ENCODE measurements at places on chromosomes 6 and 20.

DNA sequence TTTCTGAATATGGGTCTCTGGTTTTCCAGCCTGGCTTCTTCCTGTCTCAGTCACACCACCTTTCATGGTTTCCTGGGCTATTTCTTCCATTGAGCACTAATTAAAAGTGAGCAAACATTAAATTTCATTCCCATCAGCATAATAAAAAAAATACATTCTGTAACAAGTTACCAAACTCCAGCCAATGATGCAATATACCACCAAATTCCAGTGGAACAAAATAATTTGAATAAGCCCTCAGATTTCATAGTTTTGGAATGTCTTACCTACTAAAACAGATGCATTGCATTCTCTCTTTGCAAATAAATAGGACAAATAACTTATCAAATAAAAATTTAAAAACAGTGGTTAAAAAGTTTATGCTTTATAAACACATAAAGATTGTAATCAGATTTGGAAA, 97.8 kb upstream of the PRDM1 start:
- DNase-seq, result peak; percentile 68

DNA sequence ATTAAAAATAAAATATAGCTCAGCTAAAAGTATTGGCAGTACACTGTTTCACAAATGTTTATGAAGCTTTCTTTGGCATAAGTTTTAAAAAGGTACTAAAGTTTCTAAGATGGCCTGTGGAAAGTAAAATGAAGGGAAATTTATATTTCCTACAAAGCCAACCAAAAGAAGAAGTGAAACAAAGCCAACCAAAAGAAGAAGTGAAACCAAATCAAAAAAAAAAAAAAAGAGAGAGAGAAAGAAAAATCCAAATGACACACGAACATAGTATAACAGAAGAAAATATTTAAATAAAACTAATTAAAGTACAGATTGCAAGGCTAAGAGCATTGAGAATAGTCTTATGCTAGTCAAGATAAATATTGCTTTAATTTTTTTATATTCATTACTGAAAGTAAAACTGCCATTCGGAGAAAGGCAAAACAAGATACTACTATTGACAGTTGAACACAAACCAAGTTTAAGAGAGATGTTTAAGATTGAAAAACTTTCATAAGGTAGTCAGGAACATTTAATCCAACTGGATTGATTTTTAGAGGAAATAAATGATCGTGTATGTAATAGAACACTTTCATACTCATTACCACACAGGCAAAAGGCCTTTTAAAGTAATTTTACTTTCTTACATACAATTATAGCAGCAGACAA, 12.8 kb upstream of the KHDRBS2 start:
- no peak for DNase-seq

DNA sequence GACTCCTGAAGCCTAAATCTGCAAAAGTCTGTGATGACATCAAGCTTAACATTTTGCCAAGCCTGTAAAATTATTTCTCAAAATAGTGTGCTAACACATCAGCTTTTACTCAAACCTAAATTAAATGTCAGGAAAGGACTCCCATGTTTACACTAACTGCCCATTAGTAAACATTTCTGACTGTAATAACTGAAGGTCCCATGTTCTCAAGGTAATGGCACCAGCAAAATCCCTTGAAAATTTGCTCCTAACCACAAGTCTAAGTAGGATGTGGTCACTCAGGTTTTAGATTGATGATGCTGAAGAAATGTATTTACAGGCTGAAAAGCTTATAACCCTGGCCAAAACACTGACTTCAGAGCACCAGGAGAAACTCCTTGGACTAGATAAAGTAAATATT, 33.0 kb downstream of the BACH2 start:
- peak; percentile 67 for DNase-seq

DNA sequence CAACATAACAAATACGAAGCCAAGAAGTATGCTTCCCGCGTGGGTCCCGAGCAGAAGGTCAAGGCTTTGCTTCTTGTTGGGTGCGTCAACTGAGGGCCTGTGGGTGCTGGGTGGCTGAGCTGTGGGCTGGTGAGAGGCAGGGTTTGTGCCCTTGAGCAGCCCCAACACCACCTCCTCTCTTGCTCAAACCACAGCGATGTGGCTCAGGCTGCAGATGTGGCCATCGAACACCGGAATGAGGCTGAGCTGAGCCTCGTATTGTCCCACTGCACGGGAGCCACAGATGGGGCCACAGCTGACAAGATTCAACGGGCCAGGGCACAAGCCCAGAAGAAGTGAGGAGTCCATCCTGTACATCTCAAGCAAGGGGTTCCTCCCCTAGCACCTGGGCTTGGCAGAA, 7.0 kb upstream of the PTPRA start:
- no peak for DNase-seq

DNA sequence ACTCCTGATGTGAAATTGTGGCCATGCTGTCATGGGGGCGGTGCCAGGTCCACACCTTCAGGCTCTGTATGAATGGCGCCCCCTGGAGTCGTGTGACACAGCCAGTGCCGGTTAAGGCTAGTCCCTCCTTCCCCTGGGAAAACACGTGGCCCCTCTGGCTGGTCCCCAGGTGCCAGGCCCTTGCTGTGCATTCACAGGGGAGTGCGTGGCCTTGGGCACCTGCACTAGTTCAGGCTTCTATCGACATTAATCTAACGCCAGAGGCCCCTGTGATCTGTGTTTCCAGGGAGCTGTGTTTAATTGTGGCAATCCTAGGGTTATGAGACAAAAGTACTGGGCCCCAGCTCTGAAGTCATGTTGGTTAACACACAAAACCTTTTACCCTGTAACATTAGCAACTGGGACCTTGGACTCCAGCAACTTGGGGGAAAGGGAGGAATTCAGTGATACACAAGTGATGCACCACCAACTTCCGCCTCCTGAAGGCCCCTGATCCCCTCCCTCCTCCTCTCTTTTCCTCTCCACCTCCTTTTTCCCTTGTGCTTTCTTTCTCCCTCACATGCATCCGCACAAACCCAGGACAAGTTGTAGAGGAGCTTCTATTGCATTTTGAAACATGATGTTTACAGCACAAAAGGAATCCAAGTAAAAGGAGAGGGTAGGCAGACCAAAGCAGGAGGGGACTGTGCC, 74.0 kb downstream of the SSR1 start:
- peak; percentile 61 for DNase-seq

- no peak for DNase-seq
Observed at GRCh38 chr20:60131375-60131774, 173.2 kb downstream of the CDH26 start.

DNA sequence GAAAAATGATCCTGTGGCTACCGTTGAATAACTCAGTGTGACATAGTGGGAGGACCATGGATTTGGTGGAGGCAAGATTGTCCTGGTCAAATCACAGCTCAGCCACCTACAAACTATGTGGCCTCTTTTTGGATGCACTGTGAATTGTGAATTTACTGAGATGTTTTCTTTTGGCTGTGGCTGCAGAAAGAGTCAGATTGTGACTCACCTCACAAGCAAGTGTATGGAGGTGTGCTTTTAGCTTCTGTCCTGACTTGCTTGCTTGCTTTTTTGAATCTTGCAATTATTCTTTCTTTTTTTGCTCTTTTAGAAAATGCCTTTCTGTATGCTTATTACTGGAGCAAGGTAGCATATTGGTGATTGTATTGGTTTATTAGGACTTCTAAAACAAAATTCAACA, 122.9 kb upstream of the FOXO3 start:
- no peak for DNase-seq

GRCh38 chr20:63006540-63007359, at the start of gene BHLHE23:
Gene BHLHE23, minus strand, starts transcription at chr20:63006964. Its CDS starts 190 bp downstream, at chr20:63006774.
- no peak for DNase-seq

DNA sequence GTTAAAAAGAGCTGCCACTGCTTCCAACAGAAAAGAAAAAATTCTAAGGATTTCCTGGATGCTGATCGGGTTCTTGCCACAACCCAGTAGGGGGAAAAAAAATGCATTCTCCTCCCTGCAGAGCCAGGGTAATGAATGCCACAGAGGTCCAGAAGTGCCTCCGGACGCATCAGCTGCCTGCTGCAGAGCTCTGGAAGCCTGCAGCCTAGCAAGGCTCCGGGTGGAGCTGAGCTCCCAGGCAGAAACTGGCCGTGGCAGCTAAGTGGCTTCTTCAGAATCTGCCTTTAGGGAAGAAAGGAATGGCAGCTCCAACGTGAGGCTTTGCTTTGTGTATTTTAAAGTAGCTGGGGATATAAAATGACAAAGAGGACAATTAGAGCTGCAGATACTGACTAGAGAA, 155.0 kb downstream of the CFAP61 start:
- DNase-seq, result no peak

DNA sequence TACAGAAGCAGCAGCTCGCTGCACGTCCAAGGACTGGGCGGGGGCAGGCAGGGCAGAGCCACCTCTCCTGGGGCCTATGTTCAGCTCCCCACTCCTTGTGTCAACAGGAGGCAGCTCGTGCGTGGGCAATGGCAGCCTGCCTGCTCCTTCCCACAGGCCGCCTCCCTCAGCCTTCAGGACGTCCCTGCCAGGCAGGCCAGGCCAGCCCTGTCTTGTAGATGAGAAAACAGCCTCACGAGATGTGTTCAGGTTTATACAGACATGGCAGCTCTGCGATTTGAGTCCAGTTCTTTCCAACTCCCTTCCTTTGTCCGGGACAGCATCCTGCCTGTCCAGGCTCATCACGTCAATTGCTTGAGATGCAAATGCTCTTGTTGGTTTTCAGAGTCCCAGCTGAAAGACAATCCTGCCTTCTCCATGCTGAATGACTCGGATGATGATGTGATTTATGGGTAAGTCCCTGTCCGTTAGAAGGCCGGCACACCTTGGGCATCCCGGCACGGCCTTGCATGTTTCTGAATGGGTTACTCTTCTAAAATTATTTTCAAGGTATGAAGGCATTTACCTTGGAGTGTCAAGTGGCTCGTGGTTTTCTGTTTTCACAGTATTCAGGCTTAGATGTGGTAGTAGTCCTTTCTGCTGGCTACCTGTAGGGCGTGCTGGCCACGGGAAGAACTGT, 13.5 kb downstream of the DYNLT1 start:
- no peak for DNase-seq

GRCh38 chr6:50120300-50120699, 70.6 kb upstream of the DEFB112 start:
- peak; percentile 18 for DNase-seq

GRCh38 chr6:13919861-13920260, 4.9 kb upstream of the RNF182 start:
- DNase-seq, result no peak

- no peak for DNase-seq
Observed at GRCh38 chr6:21582651-21583050, 10.9 kb upstream of the SOX4 start.

All from fibroblast of skin of right quadriceps (primary cell).